ENCODE measurements at places on chromosomes 7 and 10.

GRCh38 chr7:130364451-130364850 is 15.8 kb upstream of the CPA1 start:
- no peak for DNase-seq

- DNase-seq = no peak
Observed at GRCh38 chr7:131330299-131330698, 2.6 kb downstream of the MKLN1 start.

DNA sequence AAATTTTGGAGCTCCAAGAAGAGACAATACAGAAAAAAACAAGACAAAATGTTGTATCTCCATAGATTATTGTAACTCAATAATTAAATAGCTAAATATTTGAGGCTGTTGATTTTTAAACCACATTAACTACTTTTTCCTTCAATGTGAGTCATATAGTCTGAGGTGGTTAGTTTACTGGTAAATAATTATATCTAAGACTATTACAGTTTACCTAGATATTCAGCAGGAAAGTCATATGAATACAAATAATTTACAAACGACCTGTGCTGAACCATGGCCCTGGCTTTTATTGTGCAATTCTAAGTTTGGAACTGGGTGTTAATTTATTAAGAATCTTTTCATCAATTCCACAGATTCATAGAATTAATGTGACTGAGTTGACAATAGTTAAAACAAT is 22.2 kb downstream of the CREB5 start:
- DNase-seq = no peak

DNA sequence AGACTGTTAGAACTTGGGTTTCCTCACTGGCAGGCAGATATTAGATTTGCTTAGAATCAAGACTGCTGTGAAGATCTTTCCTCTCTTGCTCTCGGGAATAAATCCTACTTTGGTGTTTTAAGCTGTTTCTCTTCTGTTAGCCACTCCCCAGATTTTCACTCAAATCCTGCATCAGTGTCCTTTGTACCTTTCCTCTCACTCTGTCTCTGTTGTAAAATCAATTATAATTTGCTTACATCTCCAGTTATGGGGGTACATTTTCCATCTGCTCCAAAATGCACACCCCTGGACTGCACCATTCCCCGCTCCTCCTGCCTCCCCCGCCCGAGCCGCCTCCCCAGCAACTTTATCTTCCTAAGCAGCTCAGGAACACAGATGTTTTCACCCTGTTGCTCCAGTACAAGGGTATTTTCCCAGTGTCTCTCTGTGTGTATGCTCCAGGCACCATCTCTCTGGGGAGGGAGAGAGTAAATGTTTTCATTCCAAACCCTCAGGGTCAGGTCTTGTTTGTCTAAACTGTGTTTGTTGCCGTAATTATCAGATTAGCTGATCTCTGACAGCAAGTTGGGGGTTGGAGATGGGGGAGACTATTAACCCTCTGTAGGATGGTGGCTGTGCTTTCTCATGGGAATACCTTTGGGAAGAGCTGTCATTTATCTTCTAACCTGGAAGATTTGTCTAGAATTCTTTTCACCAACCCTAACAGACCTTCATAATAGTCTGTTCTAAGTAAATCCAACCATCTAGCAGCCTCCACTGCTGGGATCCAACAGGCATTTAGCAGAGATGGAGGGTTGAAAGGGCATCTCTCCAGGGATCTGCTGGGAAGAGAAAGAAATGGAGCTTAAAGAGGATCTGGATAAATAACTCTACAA is 20.4 kb upstream of the GOT1 start:
- DNase-seq = no peak

DNA sequence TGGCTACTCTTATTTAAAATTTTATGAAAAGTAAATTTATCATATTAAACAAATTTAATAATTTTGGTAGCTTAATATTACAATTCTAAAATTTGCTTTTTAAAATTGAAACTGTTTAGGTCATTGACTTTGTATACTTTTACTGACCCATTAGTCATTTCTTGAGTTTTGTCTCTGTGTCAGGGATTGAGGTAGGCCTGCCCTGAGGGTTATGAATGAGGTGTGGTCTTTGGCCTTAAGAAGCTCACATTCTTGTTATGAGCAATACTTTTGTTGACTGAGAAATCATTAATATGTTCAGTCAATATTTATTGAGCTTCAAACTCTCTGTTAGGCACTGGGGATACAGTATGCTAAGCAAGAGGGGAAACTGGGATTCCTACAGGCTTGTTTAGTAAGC is 47.0 kb upstream of the RPA3 start:
- DNase-seq = no peak

DNA sequence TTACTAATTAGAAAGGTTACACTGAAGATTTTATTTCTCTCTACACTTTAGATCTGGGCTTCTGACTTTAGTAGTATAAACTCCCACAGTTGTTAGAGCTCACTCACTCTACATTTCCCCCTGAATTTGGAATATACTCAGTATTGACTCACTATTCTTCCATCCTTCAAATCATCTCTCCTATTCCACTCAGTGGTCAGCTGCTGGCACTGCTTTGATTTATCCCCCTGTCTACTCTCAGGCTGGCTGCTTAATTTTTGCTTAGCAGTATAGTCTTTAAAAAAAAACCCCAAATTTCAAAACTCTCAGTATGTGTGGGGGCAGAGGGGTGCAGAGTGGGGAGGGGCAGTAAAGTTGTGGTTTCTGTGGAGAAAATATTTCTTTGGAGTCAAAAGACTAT is 68.9 kb downstream of the CDK6 start:
- DNase-seq = no peak

- DNase-seq = no peak
Observed at GRCh38 chr10:53754596-53755250, 982.1 kb upstream of the MBL2 start.

GRCh38 chr10:129417870-129418269 is 49.2 kb upstream of the MGMT start:
- DNase-seq = no peak

- no peak for DNase-seq
Observed at GRCh38 chr10:35136263-35136815, 9.7 kb downstream of the CREM start.

DNA sequence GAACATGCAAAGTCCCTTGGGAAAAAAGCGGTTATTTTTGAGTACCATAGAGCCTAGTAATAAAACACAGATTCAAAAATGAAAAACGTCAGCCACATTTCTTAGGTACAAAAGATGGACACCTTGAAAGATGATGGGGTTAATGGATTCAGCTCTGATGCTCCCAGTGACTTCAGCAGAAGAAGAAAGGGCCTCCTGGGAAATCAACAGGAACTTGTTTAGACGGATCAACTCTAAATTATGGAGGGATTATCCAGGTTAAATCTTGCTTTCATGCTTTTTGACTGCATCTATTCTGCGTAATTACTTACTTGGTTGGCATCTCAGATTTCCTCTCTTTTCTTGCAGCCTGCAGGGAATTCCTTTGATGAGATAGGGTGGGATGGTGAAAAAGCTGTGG is 82.5 kb downstream of the TMEM178B start:
- no peak for DNase-seq

GRCh38 chr7:155943251-155943899 is 131.1 kb upstream of the SHH start:
- no peak for DNase-seq

- no peak for DNase-seq
Observed at GRCh38 chr10:87546971-87547413, 42.3 kb downstream of the MINPP1 start.
